ENCODE measurements at places on chromosomes 12 and 14.

DNA sequence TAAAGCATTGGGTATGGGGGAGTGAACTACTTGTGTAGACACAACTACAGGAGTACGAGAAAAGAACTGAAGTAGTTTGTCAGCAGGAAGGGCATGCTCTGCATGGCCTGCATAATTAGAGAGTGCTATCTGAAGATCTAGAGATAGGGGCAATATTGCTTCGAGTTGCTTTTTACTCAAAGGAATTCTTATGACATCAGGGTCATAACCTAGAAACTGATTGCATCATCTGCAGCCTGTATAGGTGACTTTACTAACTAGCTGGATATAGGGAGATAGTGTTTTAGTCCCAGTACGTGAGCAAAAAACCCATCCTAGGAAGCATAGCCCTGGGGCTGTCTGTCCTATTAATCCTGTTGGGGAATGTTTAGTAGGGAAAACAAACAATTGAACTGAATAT, 39.8 kb downstream of the TMTC3 start:
- DNase-seq = no peak

GRCh38 chr14:37223947-37224474, 26.3 kb downstream of the MIPOL1 start:
- no peak for DNase-seq

GRCh38 chr12:51961834-51962233, 10.3 kb downstream of the ACVR1B start:
- DNase-seq = no peak

- no peak for DNase-seq
Measured at GRCh38 chr12:50689437-50689836, 74.5 kb upstream of the ATF1 start.

DNA sequence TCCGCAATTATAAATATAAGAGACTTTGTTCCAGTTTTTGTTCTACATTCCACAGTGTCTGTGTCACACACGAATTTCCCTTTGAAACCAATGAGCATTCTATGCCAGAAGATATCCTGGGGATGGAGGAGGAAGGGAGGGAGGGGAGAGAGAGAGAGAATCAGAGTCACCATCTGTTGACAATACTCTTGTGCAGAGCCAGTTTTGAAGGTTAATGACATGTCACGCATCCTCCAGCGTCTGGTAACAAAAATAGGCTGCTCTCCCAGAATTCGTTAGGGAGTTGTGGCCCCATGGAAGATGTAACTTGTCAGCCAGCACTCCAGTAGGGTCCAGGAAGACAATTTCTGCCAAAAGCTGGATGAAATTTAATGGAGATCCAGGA, 213.5 kb upstream of the KRR1 start:
- no peak for DNase-seq

GRCh38 chr14:99148861-99149610, 123.0 kb downstream of the BCL11B start:
- no peak for DNase-seq

- DNase-seq = no peak
Measured at GRCh38 chr14:96095058-96095457, 55.9 kb downstream of the C14orf132 start.

DNA sequence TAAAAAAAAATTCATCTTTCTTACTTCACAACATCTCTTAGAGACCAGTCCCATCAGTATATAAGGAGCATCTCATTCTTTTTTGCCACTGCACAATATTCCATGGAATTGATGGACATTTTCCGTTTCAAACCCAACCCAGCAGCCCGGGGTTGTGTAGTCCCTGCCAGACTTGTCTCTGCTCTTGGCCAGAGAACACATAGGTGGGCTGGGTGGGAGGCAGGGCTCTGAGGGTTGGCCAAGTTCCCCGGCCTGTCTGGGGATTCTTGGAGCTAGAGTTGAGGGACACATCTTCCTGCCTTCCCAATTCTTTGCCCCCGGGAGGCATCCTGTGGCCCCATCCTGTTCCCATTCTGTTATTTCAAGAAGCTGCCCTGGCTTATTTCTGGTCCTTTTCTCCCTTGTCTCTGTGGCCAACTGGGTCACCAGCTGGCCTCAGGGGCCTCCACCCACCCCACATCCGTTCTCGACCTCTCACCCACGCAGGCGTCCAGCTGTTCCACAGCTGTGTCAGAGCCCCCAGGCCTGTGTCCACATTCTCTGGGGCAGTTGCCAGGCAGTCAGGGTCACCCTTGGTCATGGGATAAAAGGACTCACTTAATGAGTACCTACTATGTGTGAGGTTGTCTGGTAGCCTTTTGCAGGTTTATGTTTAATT, 52.0 kb upstream of the CCDC63 start:
- DNase-seq = no peak

- DNase-seq = no peak
Measured at GRCh38 chr14:37589715-37590427, 5.2 kb downstream of the FOXA1 start.

DNA sequence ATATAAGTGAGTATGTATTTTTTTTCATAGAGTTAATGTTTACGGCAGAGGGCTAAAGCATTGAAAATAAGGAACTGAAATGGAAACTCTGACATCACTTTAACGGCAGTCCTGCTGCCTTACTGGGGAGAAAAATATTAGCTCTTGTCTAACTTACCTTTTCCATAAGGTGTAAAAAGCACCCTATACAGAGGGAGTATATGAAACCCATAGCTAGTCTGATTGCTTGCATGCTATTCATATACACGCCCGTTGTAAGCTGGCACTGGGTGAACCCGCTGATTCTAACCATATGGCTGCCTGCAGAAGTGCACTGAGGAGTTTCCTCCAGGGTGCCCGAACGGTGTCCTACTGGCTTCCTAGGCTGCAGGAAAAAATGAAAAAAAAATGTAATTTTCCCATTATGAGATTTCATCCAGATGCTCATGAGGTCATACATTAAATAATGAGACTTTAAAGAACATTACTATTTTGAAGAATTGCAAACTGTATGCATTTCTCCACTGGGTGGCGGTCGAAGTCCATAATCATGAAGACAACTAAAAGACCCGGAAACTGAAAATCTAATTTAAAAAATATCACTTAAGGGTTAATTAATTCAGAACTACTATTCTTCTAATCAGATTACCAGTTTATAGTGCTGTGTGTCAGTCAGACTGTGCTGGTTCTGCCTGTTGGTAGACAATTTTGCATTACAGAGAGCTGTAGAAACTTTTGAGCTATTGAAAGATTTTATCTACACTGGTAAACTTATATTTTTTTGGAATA, 144.7 kb downstream of the ALX1 start:
- DNase-seq = no peak

GRCh38 chr12:47714826-47715386, 9.1 kb upstream of the RPAP3 start:
- no peak for DNase-seq

- no peak for DNase-seq
Measured at GRCh38 chr14:30559638-30560091, 707 bp downstream of the G2E3 start.

DNA sequence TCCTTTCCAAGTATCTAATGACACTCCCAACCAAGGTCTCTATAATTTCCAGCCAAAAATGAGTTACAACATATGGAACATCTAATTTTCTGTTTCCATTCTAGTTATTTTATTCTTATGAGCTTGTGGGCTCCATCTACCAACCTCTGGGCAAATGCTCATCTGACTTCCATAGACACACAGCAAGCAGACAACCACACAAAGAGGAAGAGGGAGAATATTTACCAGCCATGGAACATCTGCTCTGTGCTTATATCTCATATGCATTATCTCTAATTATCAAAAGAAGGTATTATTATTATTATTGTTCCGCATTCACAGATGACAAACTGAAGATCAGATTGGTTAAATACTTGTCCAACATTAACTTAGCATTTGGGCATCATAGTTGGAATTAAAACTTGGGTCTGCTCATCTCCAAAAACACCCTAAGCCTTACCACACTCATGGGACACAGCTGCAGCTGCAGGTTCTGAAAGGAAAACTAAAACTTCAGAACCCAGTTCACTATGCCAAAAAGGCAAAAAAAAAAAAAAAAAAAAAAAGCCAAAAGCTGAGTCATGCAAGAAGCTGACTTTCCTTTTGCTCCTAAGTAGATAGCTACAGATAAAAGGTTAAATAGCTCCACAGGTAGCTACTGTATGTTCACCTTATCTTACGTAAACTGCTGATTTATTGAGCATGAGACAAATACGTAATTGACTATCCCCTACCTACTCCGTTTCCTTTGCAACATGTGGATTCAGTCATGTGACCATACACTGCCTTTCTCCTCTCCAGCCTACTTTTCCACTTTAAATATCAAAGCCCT, 23.6 kb upstream of the TCL1B start:
- no peak for DNase-seq

GRCh38 chr14:21090194-21090939, 8.1 kb downstream of the ZNF219 start:
- DNase-seq = no peak

- no peak for DNase-seq
Measured at GRCh38 chr12:59240048-59240447, 319.7 kb upstream of the LRIG3 start.

GRCh38 chr12:87119713-87120112, 863.5 kb upstream of the MGAT4C start:
- no peak for DNase-seq
